ENCODE measurements at places on chromosomes 6 and 20.

GRCh38 chr6:117907601-117908245 is 659 bp downstream of the SLC35F1 start:
- H3K4me1 ChIP-seq: peaks cover 4% of the 10 kb centered on the region
- H3K4me3 ChIP-seq: peak overlapping the region; percentile 74
- no peak overlapping the region for H3K27ac ChIP-seq
- no peak for DNase-seq
- peaks cover 13% of the 10 kb centered on the region for H3K27me3 ChIP-seq

- no peaks in the 10 kb centered on the region for H3K27me3 ChIP-seq
- H3K4me3 ChIP-seq: no peak overlapping the region
These were observed 500.9 kb downstream of the PREX1 start for GRCh38 chr20:48326868-48327267.

GRCh38 chr6:20479526-20479925 is 54.7 kb upstream of the CDKAL1 start:
- H3K27ac ChIP-seq: no peak overlapping the region
- peaks cover 21% of the 10 kb centered on the region for H3K36me3 ChIP-seq
- no peak for DNase-seq
- no peaks in the 10 kb centered on the region for H3K4me1 ChIP-seq
- no peak overlapping the region for H3K4me3 ChIP-seq
- H3K27me3 ChIP-seq: no peaks in the 10 kb centered on the region

DNA sequence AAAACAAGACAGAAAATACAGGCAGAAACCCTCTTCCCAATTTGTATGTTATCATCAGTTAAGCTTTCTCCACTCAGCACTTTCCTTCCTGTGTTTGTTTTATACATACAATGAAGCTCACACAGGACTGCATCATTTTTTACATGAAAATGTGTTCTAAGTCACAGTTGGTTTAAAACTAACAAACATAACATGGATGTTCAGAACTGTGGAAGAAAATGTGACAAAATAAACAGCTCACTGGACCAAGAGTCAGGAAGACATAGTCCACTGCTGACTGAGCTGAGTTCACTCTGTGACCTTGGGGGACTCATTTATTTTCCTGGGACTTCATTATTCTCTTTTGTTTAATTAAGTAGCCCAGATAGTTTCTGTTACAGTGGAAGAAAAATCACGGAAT is 331.5 kb downstream of the SYNE1 start:
- no peaks in the 10 kb centered on the region for H3K27me3 ChIP-seq
- H3K36me3 ChIP-seq: no peaks in the 10 kb centered on the region
- H3K4me1 ChIP-seq: peaks cover 2% of the 10 kb centered on the region
- DNase-seq: no peak
- H3K27ac ChIP-seq: no peak overlapping the region
- H3K4me3 ChIP-seq: no peak overlapping the region

DNA sequence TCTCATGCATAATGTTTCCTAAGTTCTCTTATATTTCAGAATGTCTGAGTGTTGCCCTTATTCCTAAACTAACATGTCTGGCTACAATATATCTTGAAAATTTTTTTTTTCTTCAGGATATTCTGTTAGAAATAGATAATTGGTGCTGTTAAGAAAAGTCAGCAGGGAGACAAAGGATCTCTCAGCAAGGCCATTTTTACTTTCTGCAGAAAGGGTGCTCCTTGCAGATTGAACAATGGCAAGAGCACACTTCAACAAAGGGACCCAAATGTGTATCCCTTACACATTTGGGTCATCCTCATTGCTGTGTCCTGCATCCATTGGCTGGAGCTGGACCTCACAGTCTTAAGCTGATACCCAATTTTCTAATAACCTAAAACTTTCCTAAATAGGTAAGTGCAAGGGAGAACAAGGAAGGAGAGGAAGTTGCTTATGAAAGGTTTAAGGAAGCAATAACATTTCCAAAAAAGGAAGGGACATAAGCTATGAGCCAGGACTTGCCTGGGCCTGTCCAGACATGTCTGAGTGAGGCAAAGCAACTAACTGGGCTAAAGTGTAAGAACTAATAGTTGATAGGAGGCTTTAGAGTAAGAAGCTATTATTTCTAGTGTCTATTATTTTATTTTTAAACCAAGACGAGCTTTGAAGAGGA is 429.6 kb downstream of the BCKDHB start:
- H3K27me3 ChIP-seq: no peaks in the 10 kb centered on the region
- H3K36me3 ChIP-seq: no peaks in the 10 kb centered on the region
- H3K4me3 ChIP-seq: no peak overlapping the region
- H3K27ac ChIP-seq: no peak overlapping the region
- DNase-seq: no peak

DNA sequence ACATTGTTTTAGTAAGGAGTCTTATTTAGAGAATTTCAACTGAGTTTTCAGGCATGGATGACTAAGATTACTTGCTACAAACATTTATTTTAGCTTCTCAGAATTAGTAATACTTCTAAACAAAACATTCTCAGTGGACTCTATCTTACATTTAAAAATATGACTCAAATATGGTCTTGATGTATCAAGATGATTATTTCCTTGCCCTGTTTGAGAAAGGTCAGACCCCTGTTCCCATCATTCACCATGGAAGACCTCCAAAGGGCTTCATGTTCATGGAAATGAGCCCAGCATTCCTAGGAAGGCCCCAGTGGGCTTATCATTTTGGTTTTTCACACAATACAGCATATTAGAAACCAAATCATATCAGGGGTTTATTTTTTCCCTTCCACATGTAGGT is 24.6 kb upstream of the TRPC4AP start:
- no peaks in the 10 kb centered on the region for H3K4me1 ChIP-seq
- H3K27me3 ChIP-seq: no peaks in the 10 kb centered on the region
- H3K36me3 ChIP-seq: peaks cover 23% of the 10 kb centered on the region
- no peak overlapping the region for H3K27ac ChIP-seq
- no peak for DNase-seq

DNA sequence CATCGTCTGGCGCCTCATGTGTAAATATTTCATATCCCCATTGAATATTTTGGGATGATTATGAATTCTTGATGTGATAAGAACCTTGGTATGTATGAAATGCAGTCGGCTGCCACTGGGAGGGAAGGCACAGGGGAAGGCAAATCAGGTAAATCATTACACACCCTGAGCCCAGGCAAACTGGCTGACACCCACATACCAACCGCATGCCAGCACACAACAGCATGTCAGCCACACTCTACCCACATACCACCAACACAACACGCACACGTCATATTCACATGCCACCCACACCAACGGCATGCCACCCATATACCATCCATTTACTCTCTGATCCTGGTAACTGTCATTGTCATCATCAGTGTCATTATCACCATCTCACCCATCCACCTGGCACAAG is 28.3 kb upstream of the MDGA1 start:
- no peaks in the 10 kb centered on the region for H3K27me3 ChIP-seq
- no peaks in the 10 kb centered on the region for H3K4me1 ChIP-seq
- no peak overlapping the region for H3K4me3 ChIP-seq

GRCh38 chr20:62617711-62618483 is 24.4 kb upstream of the SLCO4A1 start:
- no peaks in the 10 kb centered on the region for H3K27me3 ChIP-seq
- H3K4me3 ChIP-seq: no peak overlapping the region
- H3K36me3 ChIP-seq: no peaks in the 10 kb centered on the region

- H3K36me3 ChIP-seq: no peaks in the 10 kb centered on the region
- H3K27ac ChIP-seq: no peak overlapping the region
- H3K27me3 ChIP-seq: no peaks in the 10 kb centered on the region
- H3K4me1 ChIP-seq: peaks cover 31% of the 10 kb centered on the region
- DNase-seq: peak; percentile 24
These were observed 75.4 kb downstream of the RPP40 start for GRCh38 chr6:4928426-4928825.

- H3K27ac ChIP-seq: no peak overlapping the region
- no peak overlapping the region for H3K4me3 ChIP-seq
- no peaks in the 10 kb centered on the region for H3K4me1 ChIP-seq
These were observed 528.3 kb upstream of the FLRT3 start for GRCh38 chr20:14865731-14866130.

- H3K27me3 ChIP-seq: no peaks in the 10 kb centered on the region
- H3K36me3 ChIP-seq: no peaks in the 10 kb centered on the region
- no peak overlapping the region for H3K4me3 ChIP-seq
- DNase-seq: no peak
- H3K4me1 ChIP-seq: peaks cover 18% of the 10 kb centered on the region
These were observed 67.5 kb upstream of the STX16 start for GRCh38 chr20:58583586-58583985.

DNA sequence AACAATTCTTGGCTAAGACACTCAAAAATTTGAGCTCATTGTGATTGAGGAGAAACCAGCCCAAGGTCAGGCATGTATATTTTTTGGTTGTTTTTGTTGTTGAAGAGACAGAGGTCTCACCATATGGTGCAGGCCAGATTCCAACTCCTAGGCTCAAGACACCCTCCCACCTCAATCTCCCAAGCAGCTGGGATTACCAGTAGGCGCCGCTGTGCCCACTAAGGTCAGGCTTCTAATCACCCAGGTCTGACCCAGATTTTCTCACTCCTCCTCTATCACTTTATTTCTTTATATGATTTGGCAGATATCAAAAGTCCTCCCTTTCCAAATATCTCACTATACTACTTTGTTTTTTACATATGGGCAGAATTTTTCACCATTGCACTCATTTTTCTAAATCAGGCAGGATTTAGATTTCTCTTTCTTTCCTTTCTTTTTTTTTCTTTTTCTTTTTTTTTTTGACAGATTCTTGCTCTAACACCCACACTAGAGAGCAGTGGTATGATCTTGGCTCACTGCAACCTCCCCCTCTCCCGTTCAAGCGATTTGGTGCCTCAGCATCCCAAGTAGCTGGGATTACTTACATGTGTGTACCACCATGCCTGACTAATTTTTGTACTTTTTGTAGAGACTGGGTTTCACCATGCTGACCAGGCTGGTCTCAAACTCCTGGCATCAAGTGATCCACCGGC is 1.7 kb upstream of the C6orf141 start:
- H3K27ac ChIP-seq: no peak overlapping the region
- DNase-seq: no peak
- H3K36me3 ChIP-seq: no peaks in the 10 kb centered on the region
- H3K27me3 ChIP-seq: no peaks in the 10 kb centered on the region
- H3K4me3 ChIP-seq: no peak overlapping the region

- no peak for DNase-seq
- no peaks in the 10 kb centered on the region for H3K36me3 ChIP-seq
- peaks cover 5% of the 10 kb centered on the region for H3K4me1 ChIP-seq
- no peaks in the 10 kb centered on the region for H3K27me3 ChIP-seq
- no peak overlapping the region for H3K27ac ChIP-seq
- no peak overlapping the region for H3K4me3 ChIP-seq
These were observed 235.0 kb downstream of the HTR1B start for GRCh38 chr6:77228279-77228678.

DNA sequence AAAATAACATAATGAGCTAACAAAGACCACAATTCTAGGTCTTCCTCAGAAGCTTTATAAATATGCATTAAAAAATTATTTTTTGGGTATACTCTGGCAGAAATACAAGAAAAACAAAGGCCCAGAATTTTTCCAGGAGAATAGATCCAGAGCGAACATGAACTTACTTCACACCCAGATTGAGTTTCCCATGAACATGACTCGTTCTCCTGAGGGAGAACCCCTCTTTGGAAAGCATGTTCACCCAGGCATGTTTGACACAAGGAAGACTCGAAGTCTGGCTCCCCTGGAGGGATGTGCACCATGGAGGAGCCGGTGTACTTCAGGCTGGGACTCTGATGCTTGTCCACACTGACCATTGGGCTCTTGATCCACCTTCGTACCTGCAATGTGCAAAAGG is 56.1 kb downstream of the SGK1 start:
- H3K27ac ChIP-seq: no peak overlapping the region
- H3K4me1 ChIP-seq: no peaks in the 10 kb centered on the region
- no peaks in the 10 kb centered on the region for H3K27me3 ChIP-seq
- no peak overlapping the region for H3K4me3 ChIP-seq

GRCh38 chr20:53453076-53453475 is 140.6 kb downstream of the ZNF217 start:
- no peaks in the 10 kb centered on the region for H3K36me3 ChIP-seq
- H3K27ac ChIP-seq: no peak overlapping the region
- DNase-seq: no peak
- no peaks in the 10 kb centered on the region for H3K27me3 ChIP-seq

- no peaks in the 10 kb centered on the region for H3K27me3 ChIP-seq
- H3K4me3 ChIP-seq: peak overlapping the region; percentile 93
- peak overlapping the region; percentile 63 for H3K27ac ChIP-seq
These were observed 447 bp downstream of the MCM3 start for GRCh38 chr6:52284131-52284459.

- no peak overlapping the region for H3K27ac ChIP-seq
- H3K36me3 ChIP-seq: no peaks in the 10 kb centered on the region
- no peaks in the 10 kb centered on the region for H3K4me1 ChIP-seq
- H3K27me3 ChIP-seq: no peaks in the 10 kb centered on the region
- peak; percentile 11 for DNase-seq
These were observed 68.4 kb downstream of the RSPO3 start for GRCh38 chr6:127186889-127187288.

GRCh38 chr20:56373942-56374341 is 15.2 kb downstream of the FAM210B start:
- H3K36me3 ChIP-seq: peaks cover 23% of the 10 kb centered on the region
- no peak overlapping the region for H3K27ac ChIP-seq
- no peaks in the 10 kb centered on the region for H3K4me1 ChIP-seq
- H3K4me3 ChIP-seq: no peak overlapping the region
- DNase-seq: peak; percentile 25

- H3K4me1 ChIP-seq: no peaks in the 10 kb centered on the region
- no peak overlapping the region for H3K27ac ChIP-seq
- DNase-seq: no peak
- H3K4me3 ChIP-seq: no peak overlapping the region
These were observed 39.2 kb downstream of the TRIM27 start for GRCh38 chr6:28884423-28885131.

DNA sequence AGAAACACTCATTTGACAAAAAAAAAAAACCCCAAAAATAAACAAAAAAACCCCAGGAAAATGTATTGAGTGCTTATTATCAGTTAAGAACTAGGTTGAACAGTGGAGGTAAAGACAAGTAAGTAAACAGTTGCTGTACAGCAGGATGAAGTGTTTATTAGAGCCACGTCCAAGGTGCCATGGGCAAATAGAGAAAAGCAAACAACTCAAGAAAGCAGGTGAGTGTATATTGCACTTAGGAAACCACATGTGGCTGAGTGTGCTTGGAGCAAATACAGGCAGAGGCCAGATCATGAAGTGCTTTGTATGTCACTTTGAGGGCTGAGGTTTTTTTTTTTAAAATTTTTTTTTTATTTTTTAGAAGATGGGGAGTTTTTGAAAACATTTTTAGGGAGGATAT is 98.3 kb downstream of the MACROD2 start:
- H3K36me3 ChIP-seq: no peaks in the 10 kb centered on the region
- DNase-seq: no peak
- no peak overlapping the region for H3K4me3 ChIP-seq
- H3K4me1 ChIP-seq: no peaks in the 10 kb centered on the region
- no peaks in the 10 kb centered on the region for H3K27me3 ChIP-seq

- H3K36me3 ChIP-seq: no peaks in the 10 kb centered on the region
- H3K27me3 ChIP-seq: no peaks in the 10 kb centered on the region
- no peaks in the 10 kb centered on the region for H3K4me1 ChIP-seq
- DNase-seq: peak; percentile 58
These were observed 199.0 kb upstream of the KCNG1 start for GRCh38 chr20:51221791-51222408.

Data from trophoblast cell (in vitro differentiated cells and primary cell).